ENCODE measurements at places on chromosomes 2 and 18.

DNA sequence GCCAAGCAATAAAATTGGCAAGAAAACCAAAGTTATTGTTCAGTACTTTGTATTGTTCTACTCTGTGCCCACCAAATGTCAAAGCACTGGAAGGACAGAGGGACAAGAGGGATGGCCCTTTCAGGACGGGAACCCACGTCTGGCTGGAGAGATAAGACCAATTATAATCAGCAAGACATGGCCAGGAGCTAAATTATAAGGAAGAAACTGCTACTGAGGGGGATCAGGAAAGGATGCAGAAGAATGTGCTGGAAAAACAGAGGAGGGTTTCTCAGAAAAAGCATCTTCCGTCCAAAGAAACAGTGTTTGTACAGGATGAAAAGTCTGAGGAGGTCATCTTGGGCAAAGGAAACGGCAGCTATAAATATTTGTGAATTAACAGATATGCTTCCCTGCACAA, 46.4 kb upstream of the NARS1 start:
- no peak for DNase-seq

GRCh38 chr18:55128437-55128836, 169.2 kb upstream of the CCDC68 start:
- no peak for DNase-seq

DNA sequence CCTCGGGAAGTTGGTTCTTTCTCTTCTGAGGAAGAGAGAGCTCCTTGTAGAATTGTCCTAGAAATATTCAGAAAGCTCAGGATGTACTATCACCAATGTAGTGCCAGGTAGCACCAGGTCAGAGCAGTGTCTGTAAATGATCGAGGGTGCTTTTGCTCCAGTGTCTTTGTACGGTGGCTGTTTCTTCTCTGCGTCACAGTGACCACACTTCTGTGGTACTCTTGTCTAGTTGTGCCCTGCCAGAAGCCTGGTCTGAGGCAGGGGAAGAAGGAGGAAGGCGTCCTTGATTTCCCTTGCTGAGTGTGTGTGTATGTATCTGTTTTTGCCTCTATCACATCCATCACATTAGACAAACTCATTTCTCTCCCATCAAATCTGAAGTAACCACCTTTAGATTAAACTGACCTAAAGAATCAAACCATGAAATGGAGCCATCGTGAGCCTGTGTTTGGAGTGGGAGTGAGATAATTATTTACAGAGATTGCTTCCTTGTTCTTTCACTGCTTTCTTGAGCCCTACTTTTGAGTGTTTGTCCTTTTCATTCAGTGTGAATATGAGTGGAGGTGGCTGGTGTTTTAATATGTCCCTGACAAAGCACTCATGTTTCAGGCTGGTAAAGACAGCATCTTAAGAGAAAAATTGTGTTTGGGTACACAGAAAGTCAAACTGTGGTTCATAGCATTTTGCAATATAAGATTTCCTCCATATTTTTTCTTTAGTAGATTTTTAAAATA, 97.2 kb downstream of the ACOXL start:
- no peak for DNase-seq

- no peak for DNase-seq
These were observed 75.2 kb upstream of the RNU4ATAC start for GRCh38 chr2:121455446-121455845.

DNA sequence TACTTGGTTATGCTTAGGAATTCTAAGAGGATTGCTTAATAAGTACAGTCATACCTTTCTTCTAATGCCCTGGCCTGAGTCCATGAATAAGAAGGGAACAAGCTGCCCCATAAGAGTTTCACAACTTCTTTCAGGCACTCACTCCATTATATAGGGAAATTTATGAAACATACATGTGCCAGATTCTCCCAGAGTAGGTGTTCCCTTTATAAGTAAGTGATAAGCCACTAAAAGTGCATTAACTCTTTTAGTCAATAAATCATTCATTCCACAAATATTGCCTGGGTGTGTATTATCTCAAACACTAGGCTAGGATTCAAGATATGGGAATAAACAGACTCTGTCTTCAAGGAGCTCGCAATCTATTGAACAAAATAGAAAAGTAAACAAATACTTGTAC, 84.5 kb upstream of the RBBP8 start:
- DNase-seq, result peak; percentile 37

- peak; percentile 86 for DNase-seq
These were observed 84.2 kb downstream of the MALT1 start for GRCh38 chr18:58755304-58756010.

GRCh38 chr18:1593091-1593490, 688.4 kb downstream of the ADCYAP1 start:
- DNase-seq, result no peak

GRCh38 chr2:2845267-2845666, 514.2 kb upstream of the MYT1L start:
- no peak for DNase-seq

DNA sequence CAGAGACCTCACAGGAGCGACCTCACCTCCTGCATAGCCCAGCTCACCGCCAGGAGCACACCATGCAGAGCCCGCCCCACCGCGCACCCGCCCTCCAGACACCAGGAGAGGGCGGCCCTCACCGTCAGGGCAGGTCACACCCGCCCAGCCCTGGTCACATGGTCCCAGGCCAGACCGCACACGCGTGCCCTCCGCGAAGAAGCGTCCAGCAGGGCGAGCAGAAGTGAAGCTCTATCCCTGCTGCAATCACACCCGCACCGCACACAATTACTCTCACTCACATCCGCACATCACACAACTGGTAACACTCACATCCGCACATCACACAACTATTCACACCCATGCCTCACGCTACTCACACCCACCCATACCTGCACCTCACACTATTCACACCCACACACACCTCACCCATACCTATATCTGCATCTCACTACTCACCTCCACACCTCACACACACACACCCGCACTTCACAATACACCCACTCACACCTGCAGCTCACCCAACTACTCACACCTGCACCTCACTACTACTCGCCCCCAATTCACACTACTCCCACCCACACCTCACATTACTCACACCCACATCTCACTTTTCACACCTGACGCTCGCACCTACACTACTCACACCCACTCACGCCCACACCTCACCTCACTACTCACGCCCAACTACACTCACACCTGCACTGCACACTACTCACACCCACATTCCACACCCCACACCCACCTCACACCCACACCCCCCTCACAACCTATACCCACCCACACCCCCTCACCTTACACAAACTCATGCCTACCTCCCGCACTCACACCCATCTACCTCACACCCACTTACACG, 242.0 kb downstream of the HDAC4 start:
- DNase-seq, result no peak

DNA sequence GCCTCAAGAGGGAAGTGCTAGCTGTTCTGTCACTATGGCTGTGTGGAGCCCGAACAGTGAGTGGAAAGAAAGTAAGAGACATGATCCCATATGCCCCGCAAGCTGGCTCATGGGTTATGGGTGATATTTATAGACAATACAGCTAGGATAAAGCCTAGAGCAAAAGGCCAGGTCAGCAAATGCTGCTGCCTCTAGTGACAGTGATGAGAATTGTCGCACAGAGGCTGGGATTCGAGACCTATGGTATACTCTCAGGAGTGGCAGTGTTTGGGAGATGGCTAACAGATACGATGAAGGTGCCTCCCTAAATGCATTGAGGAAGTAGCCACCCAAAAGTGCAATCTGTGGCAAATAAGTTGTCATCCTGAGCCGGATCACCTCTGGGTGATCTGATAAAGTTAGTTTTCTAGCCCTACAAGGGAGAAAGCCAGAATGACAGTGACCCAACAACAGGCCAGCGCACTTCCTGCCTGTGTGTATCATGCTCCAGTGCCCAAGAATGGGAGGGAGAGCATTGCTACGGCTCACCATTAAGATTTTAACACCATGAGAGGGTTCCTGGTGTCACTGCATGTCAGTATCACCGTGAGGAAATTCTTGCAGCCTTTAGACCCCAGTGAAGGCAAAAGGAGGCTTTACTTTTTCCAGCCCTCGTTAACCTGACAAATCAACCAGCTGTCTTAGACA, 92.2 kb upstream of the TGFA start:
- no peak for DNase-seq

DNA sequence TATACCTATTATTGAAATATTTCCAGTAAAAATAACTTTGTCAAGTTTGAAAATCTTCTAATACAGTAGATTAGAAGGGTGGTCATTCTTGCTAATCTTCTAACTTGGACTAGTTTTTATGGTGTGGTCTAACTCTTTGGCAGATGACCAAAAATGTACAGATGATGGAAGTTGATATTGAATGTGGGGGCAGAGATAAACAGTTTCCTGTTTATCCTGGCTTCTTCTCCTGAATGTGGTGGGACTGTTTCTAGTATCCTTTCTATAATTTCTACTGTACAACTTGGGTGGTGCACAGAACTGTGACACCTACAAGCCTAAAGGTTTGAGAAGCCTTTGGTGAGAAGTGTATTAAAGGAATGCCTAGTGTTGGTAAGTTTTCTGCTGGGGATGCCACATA, 178.7 kb downstream of the PDE11A start:
- no peak for DNase-seq

DNA sequence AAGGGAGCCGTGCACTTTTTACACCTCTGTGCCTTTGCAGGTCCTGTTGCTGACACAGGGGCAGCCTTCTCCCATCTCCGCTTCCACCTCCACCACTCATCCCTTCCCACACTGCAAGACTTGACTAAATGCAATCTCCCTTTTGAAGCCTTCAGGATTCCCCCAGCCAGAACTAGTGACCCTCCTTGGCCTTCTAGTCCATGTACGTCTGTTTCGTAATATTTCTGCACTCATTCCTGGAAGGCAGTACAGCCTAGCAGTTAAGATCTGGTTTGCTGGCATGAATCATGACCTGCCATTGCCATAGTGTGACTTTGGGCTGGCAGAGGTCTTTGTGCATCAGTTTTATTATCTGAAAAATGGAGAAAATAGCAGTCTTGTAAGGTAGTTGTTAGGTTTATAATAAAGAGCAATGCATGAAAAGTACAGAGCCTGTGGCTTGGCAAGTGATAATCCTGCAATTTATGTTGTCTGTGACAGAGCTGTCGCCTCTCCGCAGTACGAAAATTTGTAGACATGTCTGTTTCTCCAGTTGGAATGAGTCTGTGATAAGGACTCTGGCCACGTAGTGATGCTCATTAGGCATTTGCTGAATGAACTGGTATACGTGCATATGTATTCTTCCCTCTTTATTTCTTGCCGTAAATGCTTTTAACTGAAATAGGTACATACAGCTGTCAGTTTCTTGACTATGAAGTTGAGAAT, 36.7 kb downstream of the NCK2 start:
- no peak for DNase-seq

- DNase-seq, result no peak
These were observed 717.7 kb upstream of the PIK3C3 start for GRCh38 chr18:41237317-41237716.

DNA sequence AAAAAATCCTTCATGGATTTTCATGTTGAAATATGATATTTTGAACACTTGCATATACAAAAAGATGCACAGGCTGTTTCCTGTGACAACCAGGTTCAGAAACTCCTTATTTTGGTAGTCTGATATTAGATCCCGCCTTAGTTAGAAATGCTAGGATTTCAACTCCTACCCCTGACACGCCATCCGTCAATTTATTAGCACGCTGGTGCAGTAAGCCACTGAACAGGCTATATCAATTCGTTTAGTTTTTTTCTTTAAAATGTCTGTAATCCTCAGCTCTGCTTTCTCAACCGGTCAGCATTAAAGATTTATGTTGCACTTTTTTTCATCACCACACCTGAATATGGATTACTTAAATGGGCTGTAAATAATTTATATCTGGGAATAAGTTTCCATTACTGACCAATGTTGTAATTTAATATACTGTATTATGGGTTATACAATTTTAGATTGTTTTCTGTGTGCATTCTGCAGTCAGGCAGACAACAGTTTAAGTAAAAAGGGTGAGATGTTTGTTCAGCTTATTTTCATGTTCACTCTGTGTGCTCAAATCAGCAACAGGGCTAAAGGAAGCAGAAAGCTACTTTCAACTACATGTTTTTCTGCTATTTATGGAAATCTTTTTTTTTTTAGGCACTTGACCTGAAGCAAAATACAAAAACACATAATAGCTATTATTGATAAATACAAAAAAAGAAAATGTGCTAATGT, 227.7 kb downstream of the ARHGAP15 start:
- no peak for DNase-seq

Measured in large intestine (tissue), 12 donors.